ENCODE measurements at places on chromosomes 4 and X.

DNA sequence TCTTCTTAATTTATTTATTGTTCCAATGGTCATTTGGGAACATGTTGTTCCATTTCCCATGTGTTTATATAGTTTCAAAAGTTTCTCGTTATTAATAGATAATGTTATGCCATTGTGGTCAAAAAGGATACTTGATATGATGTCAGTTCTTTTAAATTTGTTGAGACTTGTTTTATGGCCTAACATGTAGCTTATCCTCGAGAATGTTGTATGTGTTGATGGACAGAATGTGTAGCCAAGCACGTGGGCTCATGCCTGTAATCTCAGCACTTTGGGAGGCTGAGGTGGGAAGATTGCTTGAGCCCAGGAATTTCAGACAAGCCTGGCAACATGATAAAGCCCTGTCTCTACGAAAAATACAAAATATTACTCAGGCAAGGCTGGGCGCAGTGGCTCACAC lies 168.5 kb upstream of the USP38 start:
- DNase-seq, result no peak

DNA sequence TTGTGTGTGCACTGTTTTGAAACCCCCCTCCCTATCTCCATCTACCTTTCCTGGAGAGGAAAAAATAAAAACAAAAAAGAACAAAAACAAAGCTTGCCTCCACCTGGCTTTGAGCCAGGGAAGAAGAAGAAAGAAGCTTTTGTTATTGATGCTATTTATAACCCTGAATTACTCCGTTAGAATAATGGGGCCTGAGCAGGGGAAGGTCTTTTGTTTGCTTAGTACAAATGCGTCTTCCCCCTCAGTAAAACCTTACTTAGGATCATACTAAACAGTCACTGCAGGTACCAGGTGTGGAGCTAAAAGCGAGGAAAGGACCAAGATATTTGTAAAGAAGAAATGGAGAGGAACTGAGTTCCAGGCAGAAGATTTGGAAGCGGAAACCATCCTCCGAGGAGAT lies 352.1 kb downstream of the KCNIP4 start:
- no peak for DNase-seq

GRCh38 chr4:184376126-184376838 lies 98.1 kb downstream of the IRF2 start:
- no peak for DNase-seq

- no peak for DNase-seq
Observed at GRCh38 chrX:55663584-55663983, 40.4 kb downstream of the FOXR2 start.

DNA sequence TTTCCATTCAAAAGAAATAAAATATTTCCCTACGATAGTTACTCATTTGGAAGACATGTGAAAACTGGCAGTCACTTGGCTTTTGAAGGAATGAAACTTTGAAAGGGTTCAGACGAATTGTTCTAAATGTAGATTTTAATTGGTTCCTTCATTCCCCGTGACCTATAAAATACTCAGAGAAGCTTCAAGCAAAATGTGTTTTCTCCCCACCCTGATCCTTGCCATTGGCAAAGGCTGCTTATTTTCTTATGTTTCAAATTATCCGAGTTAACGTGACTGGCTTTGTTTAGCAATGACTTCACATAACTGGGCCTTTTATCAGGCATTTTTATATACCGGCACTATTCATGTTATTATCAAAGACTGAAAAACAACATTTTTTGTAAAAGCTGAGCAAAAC lies 204.1 kb upstream of the NEIL3 start:
- no peak for DNase-seq

- DNase-seq, result no peak
Observed at GRCh38 chr4:88109123-88109881, 49.1 kb downstream of the ABCG2 start.

DNA sequence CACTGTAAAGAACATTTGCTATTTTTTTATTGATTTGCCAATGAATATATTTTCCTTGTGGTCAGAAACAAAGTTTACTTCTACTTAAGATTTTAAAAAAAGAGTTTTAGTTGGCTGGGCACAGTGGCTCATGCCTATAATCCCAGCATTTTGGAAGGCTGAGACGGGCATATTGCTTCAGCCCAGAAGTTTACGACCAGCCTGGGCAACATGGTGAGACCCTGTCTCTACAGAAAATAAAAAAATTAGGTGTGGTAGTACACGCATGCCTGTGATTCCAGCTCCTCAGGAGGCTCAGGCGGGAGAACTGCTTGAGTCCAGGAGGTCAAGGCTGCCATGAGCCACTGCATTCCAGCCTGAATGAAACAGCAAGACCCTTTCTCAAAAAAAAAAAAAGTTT lies 36.8 kb downstream of the LRP2BP start:
- no peak for DNase-seq

- no peak for DNase-seq
Observed at GRCh38 chrX:22345884-22346283, 73.2 kb downstream of the CBLL2 start.
